ENCODE measurements at places on chromosomes 7 and 10.

DNA sequence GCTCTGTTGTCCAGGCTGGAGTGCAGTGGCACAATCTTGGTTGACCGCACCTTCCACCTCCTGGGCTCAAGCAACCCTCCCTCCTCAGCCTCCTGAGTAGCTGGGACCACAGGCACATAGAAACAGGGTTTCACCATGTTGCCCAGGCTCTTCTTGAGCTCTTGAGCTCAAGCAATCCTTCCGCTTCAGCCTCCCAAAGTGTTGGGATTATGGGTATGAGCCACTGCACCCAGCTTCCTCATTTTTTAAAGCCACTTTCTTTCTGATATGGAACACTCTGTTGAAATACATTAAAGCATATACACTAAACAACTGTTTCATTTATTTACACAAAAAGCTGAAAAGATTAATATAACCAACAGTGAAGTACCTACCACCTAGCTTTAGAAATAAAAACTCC, 117.2 kb downstream of the CLEC2L start:
- no peak for DNase-seq

DNA sequence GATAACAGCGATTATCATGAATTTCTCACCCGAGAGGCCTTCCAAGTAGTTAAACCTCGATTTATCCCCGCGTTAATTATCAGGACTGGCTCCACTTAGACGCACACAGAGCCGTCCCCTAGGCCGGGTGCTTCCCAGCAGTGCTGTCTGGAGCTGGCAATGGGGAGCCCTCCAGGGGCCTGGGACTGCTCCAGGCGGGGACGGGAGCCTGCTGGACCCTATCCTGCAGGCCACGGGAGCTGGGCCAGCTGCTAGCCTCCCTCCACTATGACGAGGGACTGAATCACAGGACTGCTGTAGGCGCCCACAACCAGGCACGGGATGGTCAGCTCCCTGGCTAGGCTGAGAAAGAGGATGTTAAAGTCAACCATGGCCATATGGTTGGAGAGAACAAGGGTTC, 229.1 kb downstream of the ELFN1 start:
- DNase-seq, result no peak

GRCh38 chr10:108443636-108444035, 1279.1 kb upstream of the SORCS1 start:
- DNase-seq, result no peak

GRCh38 chr7:122457325-122457724, 152.8 kb upstream of the FEZF1 start:
- no peak for DNase-seq

- no peak for DNase-seq
These were observed 44.1 kb downstream of the GLI3 start for GRCh38 chr7:42192851-42193461.

DNA sequence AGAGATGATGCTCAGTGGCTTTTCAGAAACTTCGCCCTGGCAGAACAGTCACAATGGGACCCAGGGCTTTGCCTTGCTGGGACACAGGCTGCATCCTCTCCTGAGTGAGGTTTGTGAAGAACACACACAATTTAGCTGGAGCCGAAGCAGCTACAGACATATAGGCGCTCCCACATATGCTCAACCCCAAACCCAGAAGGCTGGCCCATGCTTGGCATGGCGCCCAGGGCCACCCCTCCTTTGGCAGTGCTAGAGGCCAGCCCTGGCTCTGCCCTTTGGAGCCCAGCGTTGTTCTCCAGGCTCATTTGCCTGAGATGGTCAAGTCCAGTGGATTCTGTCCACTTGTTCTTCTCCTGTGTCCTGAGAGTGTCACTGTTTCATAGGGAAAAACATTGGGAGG, 94.4 kb downstream of the WDFY4 start:
- no peak for DNase-seq

GRCh38 chr7:129041142-129042085, 13.5 kb downstream of the TNPO3 start:
- no peak for DNase-seq

GRCh38 chr7:106041140-106041717, 70.9 kb downstream of the SYPL1 start:
- peak; percentile 29 for DNase-seq

GRCh38 chr10:17234431-17234945, 6.4 kb downstream of the VIM start:
- no peak for DNase-seq

DNA sequence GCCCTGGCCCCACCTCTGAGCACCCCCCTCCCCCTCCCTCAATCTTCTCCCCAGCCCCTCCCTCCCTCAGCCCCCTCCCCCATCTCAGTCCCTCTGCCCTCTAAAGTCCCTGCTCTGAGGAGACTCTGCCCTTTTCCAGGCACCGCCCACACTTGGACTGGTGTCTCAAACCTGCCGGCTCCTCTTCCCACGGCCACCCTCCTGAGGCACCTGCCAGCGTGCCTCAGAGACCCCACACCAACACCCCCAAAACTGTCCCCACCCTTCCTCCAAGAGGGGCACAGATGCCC, 34.6 kb upstream of the HSPB1 start:
- DNase-seq, result no peak

DNA sequence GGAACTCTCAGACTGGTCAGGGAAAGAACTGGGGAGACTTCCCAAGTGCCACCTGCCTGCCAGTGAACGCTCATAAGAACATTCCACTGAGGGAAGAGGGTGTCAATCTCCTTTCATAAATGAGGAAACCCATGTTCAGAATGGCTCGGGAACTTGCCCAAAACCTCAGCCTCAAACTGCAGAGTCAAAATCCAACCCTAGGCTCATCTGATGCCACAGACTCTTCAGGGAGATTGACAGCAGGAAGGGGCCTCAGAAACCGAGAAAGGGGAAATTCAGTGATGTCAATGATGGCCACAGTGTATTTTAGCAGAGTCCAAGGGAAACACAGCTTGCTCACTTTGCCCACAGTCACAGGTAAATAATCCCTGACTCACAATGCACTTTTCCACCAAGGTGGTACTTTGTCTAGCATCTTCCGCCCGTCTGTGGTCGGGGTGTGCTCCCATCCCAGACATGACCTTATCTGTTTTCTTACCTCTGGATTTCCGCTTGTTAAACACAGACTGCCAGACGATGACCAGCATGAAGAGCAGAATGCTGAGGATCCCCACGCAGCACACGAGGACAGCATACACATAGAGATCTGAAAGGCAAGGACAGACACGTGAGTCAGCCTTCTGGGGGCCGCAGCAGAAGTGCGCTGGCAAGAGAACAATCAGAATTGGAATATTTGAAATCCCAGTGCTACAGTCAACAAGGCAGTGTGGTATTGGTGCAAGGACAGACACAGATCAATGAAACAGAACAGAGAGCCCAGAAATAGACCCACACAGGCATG, 38.4 kb downstream of the VSTM4 start:
- no peak for DNase-seq

GRCh38 chr7:150962553-150963399, 15.3 kb downstream of the KCNH2 start:
- DNase-seq, result peak; percentile 52

DNA sequence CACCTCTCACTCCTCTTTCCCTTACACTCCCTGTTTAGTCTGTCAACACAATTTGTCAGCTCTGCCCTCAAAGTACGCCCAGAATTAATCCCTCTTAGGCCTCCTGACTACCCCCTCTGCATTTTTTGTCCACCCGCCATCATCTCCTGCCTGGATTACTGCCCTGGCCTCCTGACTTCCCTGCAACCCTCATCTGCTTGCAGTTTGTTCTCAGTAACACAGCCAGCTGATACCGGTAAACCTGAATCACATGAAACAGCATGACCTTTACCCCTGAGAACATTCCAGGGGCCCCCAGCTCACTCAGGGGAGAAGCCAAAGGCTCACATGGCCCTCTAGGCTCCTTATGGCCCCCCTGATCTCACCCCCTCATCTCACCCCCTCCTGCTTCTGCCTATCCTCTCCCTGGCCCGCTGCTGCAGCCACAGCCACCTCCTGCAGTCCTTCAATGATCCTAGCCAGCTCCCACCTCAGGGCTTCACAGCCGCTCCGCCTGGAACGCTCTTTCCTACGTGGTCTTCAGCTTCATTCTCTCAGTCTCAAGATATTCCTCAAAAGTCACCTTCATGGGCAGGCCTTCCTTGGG, 8.9 kb downstream of the C10orf53 start:
- no peak for DNase-seq

- DNase-seq, result no peak
These were observed 102.6 kb upstream of the CSTF2T start for GRCh38 chr10:51802030-51802429.

DNA sequence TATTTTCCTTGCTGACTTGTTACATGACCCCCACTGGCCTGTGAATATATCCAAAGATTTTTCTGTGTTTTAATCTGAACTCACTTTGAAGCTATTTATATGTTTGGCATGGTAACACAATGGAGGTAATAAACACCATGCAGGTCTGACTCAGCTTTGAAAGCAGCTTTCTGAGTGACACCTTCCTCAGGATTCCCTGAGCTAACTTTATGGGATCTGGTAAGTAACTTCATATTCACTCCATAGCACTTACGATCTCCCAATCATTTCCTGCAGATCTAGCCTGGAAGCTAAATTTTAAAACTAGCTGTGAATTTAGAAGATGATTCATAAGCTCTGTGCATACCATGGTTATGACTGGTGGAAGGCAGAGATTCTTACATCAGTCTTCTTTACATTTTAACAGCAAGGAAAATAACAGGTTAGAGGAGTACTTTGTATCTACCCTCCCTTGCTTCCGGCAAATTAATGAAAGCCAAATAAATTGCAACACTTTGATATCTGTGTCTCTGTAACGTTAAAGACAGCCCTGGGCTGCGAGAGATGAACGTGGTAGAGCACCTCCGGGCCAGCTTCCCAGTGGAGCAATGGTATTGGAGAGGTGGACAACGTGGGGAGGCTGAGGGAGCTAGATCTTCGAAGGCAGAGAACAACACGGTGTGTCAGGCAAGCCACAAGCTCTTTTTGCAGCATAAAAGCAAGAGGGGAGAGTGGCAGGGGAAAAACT, 170.2 kb upstream of the KLF14 start:
- no peak for DNase-seq

GRCh38 chr7:3861941-3862340, 560.9 kb downstream of the SDK1 start:
- no peak for DNase-seq

DNA sequence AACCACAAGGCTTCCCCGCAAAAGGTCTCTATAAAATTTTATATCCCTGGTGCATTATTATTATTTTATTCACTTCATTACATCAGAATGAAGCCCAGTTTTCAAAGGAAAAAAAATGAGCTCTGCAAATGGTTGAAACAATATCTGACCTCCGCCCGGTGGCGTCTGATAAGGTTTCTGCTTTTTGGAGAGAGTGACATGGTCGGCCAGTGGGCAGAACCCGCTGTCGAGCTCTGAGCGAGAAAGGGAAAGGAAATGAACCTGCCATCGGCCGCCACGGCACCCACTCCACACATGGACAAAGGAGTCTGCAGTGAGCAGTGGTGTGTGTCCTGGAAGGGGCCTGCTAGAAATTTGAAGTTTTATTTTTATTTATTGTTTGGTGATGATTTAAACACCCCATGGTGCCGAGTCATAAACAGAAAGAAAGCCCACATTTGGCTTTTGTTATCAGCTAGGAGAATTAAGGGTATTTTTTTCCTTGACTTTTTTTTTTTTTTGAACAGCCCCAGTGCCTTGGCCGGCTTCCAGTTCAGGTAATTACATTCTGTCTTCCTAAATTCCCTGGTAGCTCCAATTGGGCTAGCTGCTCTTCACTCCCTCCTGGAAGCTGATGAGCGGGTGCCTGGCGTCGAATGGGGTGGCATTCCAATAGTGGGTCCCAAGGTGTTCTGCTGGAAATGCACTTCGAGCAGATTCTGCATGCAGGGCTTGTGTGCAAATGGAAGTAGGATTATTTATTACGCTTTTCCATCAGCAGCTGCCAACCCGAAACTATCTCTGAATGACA, 149.4 kb upstream of the MKI67 start:
- no peak for DNase-seq

GRCh38 chr10:110829721-110830410, 41.9 kb upstream of the PDCD4 start:
- DNase-seq, result no peak

GRCh38 chr7:158077151-158077840, 510.3 kb downstream of the PTPRN2 start:
- no peak for DNase-seq

DNA sequence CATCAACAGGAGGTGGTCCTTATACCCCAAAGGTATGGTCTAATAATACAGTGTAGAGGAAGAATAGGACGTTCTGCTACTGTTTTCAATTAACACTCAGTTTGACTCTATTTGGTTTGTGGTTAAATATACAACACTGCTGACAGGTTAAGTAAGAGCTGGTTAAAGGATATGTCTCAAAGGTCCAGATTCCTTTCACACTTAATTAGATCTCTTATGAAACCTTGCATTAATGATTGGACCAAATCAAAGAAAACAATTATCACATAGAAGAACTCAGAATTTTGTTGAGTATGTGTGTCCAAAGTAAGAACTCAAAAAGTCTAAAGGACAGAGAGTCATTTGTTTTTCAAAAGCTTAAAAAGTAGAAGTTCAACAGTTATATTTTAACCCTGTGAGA, 18.0 kb downstream of the MRLN start:
- no peak for DNase-seq

DNA sequence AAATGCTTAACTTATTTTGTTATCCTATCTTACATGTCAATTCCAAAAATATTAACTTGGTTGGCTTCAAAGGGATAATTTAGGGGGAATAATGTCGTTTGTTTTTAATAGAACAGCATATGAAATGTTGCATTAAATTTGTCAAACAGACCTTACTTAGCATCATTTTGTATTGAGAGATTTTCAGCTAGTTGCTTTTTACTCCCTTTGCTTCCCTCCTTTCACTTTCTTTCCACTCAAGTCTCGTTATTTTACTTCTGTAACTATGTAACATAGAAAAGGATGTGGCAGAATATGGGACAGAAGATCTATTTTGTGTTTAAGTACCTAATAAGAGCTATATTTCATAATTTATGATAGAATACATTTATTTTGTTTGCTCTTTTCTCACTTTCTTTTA, 2.6 kb downstream of the PHYHIPL start:
- DNase-seq, result no peak

DNA sequence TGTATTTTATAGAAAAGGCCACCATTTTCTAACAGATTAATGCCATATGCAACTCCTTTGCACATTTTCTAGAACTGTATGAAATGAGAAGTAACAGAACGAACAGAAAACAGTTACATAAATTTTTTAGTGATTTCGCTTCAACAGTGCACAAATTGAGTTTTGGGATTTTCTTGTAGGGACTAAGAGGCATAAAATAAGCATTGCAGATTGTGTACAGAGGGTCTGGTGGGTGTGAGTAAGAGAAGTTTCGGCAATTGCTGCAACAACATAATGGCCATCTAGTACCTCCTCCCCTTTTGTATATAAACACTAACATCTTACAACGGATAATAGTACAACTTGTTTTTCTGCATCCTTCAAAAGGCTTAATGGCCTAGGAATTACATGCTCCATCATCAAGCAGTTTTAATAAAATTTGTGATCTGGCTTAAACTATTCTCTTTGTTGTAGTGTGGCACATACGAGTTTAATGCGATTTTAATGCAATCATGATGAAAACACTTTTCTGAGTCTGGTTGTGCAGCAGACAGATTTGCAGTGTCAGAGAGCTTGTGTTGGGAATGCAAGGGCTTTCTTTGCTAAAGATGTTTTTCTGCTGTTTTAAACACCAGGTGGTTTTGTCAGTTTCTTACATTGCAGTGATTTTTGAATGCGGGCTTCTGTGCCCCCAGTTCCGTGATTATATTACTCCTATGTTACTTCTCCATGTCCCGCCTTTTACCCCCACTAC, 2.9 kb downstream of the GLCCI1 start:
- DNase-seq, result no peak

- DNase-seq, result no peak
These were observed 26.4 kb downstream of the AUTS2 start for GRCh38 chr7:69624435-69625230.

All from CD4-positive, alpha-beta T cell treated with Interferon gamma for 1 hour (primary cell).